ENCODE measurements at places on chromosomes 2 and 18. TPM values are rescaled to one million over a fixed set of nuclear protein-coding genes. Genes with fewer than 3 reads are reported as not detected.

Gene FBXO48
- total RNA-seq = 1.1 TPM

Gene MFSD2B
- total RNA-seq = 1.1 TPM

Gene RGPD3
- total RNA-seq = 0.32 TPM

Gene EMX1
- not detected for total RNA-seq

Gene AGFG1
- total RNA-seq = 65.0 TPM

Gene RGPD4
- not detected for total RNA-seq

DNA sequence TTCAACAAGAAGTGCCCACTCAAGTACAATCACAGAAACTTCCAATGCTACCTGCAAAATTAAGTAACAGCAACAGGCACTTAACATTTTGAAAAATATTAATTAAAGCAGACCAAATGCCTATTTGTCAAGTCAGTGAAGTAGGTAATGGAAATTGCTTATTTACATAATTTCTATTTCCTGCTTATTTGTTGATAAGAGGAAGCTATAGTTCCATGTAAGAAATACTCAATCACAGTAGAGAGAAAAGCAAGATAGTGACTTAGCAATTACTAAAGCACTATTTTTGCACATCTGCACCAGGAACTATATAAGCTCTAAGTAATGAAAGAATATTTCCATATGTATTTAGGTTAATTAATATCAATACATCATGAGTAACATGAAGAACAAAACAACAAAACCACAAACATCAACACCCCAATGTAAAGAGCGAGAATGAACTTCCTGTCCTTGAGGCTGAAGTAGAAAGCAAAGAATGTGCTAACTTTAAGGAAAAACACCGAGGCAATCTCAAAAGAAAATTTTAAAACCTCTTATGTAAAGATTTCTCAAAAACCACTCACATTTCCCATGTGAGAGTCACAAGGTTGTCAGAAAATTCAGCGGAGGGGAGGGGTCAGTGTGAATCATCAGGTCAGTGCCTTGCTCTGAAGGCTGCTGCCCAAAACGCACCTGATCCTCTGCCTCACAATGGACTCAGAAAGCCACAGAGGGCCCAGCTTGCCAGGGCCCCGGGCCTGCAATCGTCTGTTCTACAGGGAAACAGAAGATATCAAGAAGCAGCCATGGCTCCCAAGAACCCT is 12.5 kb downstream of the NPC1 start:
- H3K27ac ChIP-seq = peak overlapping the region; percentile 75
- no peak overlapping the region for H3K4me3 ChIP-seq
- DNase-seq = peak; percentile 49
- H3K27me3 ChIP-seq = no peaks in the 10 kb centered on the region
- peaks cover 67% of the 10 kb centered on the region for H3K4me1 ChIP-seq

DNA sequence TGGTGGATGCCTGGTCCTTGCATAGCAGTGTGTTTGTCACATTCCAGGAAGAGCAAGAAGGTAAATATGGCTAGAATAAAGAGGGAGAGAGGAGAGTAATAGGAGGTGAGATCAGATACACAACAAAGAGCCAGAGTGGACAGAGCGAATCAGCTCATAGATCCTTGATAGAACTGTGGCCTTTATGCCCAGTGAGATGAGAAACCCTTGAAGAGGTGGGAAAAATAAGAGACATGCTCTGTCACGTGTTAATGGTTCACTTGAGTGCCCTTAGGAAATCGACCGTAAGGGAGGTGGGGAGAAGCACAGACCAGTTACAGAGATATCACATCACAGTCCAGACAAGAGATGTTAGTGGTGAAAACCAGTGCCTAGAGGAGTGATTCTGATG is 84.7 kb upstream of the RAB27B start:
- DNase-seq = no peak
- H3K27ac ChIP-seq = no peak overlapping the region
- no peak overlapping the region for H3K4me3 ChIP-seq
- H3K27me3 ChIP-seq = no peaks in the 10 kb centered on the region
- H3K36me3 ChIP-seq = no peaks in the 10 kb centered on the region

GRCh38 chr2:232342635-232343565 is 35.7 kb upstream of the ALPP start:
- no peak for DNase-seq
- no peaks in the 10 kb centered on the region for H3K36me3 ChIP-seq
- H3K27me3 ChIP-seq = no peaks in the 10 kb centered on the region
- H3K4me3 ChIP-seq = no peak overlapping the region
- no peak overlapping the region for H3K27ac ChIP-seq

DNA sequence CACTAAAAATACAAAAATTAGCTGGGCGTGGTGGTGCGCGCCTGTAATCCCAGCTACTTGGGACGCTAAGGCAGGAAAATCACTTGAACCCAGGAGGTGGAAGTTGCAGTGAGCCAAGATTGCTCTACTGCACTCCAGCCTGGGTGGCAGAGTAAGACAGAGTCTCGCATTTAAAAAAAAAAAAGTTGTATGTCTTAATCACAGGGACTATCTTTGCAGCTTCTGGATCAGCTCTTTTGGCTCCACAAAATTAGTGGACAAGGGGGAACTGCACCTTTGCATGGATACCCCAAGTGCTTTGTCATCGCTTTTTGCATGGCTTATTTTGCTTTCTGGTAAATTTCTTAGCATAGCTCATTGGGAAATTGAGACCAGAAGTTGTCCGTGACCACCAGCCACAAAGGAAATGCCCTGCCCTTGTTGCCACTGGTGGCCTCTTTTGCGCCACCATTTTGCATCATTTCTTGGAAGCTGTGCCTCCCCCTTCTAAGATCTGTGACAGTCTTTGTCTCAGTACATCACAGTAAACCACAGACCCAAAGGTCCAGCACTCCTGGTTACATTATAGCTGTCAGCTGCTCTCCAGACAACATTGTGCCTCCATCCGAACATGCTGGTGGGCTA is 43.9 kb upstream of the PCBP1 start:
- H3K27ac ChIP-seq = peak overlapping the region; percentile 85
- DNase-seq = peak; percentile 34
- H3K27me3 ChIP-seq = no peaks in the 10 kb centered on the region

DNA sequence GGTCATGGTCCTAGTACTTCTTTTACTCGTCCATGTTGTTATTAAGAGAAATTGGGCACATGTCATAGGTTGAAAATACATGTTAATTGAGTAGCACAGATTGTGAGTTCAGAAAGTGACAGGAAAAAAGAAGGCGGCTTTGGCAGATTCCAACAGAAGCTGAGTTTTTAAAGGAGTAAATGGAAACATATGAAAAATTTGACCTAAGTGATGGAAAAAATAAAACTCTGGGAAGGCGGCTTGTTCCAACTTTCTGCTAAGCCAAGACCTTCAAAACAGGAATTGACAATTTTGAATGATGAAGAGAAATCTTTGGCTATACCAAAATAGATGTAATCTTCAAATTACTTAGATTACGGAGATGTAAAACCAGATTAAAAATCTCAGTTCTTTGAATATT is 868.0 kb downstream of the EPHA4 start:
- H3K4me3 ChIP-seq = no peak overlapping the region
- H3K36me3 ChIP-seq = no peaks in the 10 kb centered on the region
- H3K27me3 ChIP-seq = no peaks in the 10 kb centered on the region

Gene CCDC121
- 0.42 TPM for total RNA-seq

Gene SRD5A2
- not detected for total RNA-seq

Gene GYPC
- total RNA-seq = 74.2 TPM

Gene TMEM17
- total RNA-seq = not detected

Gene ASPRV1
- 2.7 TPM for total RNA-seq

All from natural killer cell (primary cell).